ENCODE measurements at places on chromosomes 5 and 9.

- DNase-seq = no peak
These were observed 247.4 kb downstream of the SAXO1 start for GRCh38 chr9:18785604-18786003.

DNA sequence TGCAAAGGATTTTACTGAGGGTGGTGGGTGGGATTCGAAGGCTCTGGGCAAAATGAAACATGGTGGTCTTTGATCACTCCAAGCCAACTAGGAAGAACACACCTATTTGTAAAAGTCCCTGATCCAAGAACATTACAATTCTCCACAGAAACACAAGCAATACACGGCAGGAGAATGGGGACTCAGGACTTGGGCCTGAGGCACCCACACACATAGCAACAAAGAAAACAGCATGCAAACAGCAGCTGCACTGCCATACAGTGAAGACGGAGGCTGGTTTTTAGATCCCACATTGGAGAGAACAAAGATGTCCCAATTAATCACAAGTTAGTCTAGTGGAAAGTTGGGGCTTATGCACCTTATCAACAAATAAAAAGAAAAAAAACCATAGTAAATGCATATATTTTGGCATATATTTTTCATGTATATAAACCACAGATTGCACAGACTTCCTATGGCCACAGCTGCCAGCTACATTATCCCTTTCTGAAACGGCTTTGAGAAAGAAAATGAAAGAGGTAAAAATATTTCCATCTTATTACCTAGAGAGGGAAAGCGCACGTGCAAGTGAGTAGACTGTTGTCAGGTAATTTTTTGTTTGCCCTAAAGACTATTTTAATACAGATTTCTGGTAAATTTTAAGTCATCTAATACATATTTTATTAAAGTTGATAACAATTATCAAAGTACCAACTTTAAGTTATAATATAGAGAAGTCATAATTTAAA lies 410.9 kb downstream of the BNC2 start:
- no peak for DNase-seq

DNA sequence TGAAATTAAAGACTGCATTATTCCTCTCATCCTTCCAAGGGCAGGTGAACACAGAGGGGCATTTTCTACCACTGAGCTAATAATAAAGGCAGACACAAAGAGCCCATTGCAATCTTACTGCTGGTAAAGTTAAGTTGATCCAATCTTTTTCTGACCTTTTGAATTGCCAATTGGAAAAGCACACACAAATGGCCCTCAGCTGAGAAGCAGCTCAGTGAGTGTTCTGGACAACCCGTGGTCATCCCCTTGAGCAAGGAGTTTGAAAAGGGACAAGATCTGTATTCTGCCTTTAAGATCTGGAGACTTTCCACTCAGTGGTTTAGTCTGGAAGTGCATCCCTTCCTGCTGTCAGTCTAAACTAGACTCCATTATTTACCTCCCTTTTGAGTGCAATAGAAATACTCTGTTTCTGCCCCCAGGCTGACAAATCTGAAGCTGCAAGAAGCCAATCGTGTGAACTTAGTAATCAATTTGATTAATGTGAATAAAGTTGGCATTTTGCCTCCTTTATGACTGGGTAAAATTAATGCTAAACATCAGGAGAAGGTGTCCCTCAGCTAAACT lies 835.7 kb downstream of the MAT2B start:
- DNase-seq = no peak

DNA sequence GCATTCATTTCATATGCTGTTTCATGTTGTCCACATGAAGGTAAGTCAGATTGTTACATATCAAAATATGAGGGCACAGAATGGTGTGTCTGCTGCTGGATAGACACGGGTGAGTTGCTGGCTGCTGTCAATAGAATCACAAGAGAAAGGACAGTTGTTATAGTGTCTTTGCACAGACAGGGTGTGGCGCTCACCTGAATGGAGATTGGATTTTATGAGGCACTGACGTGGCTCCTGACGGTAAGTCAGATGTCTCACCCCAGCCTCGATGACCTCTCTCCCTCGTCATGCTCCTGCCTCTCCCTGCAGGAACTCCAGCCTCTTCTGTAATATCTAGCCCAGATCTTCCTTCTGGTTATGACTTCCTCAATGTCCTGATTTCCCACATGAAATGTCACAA lies 75.4 kb upstream of the SELENOP start:
- DNase-seq = peak; percentile 10

- no peak for DNase-seq
These were observed at the start of gene REEP2 for GRCh38 chr5:138438724-138439476. REEP2 (plus strand) TSS chr5:138439057; CDS start chr5:138439209, 152 bp downstream.

DNA sequence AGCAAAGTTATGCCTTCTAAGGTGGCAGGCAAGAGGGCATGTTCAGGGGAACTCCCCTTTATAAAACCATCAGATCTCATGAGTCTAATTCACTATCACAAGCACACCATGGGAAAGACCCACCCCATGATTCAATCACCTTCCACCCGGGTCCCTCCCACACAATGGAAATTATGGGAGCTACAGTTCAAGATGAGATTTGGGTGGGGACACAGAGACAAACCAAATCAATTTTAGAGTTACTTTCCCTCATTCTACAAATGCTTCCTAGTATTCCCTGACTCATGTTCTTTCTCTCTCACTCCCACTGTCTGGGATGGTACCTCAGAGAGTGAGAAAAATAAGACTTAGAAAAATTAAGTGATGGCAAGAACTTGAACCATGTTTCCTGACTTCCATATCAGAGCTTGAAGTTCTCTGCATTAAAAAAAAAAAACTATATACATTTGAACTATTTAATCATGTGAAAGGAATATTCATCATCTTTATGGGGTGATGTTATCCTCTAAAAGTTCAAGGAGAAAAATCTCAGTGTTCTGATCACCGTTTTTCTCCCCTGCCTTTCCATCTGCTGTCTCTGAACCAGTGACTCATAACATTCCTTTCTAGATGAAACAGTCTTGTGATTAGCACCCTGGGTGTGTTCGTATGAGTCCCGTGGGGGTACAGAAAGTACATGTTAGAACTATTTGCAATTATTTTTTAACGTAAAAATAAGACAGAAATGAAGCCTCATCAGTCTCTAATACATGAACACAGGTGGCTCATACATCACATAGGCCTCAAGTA lies 282.9 kb downstream of the SLF1 start:
- DNase-seq = peak; percentile 78

DNA sequence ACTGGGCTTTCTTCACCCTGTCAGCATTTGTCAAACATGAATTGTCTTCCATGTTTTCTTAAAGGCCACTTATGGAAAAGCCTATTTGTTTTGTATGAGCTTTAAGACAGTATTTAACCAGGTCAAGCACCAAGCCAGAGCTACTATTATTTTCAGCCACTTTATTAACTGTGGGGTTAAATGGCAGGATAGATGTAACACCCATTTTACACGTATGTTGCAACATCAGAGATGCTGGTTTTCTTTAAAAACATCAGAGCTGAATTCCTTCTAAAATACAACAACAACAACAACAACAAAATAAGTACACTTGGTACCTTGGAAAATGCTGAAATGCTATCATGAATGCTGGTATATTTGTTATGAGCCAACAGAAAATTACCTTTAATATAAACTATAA lies 13.6 kb downstream of the ARRDC3 start:
- DNase-seq = no peak

DNA sequence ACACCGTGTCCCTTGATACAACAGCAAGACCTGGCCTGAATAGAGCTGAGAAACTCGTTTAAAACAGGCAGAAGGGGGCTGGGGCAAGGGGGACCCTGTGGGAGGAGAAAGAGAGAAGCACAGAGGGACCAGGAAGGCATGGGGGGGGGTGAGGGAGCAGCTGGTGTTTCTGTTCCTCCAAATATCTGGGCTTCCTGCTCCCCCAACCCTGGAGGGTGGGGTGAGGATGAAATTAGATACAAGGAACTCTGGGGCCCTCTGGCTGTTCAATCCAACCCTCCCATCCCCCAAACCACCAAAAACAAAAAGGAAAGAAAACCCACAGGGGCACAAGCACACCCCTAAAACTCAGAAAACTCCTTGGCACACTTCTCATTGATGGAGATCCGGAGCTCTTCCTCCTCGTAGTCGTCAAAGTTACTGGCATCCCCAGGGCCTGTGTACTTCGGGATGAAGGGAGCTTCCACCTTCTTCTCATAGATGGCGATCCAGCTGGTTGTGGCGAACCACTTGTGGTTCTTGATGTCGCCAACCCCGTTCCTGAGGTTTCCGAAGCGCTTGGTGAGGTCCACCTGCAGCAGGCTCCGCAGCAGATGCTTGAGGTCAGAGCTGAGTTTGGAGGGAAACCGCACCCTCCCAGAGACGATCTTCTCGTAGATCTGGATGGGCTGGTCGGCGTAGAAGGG lies 1.1 kb downstream of the PRKACG start:
- no peak for DNase-seq

GRCh38 chr5:115309751-115310370 lies 13.4 kb upstream of the CCDC112 start:
- peak; percentile 48 for DNase-seq

DNA sequence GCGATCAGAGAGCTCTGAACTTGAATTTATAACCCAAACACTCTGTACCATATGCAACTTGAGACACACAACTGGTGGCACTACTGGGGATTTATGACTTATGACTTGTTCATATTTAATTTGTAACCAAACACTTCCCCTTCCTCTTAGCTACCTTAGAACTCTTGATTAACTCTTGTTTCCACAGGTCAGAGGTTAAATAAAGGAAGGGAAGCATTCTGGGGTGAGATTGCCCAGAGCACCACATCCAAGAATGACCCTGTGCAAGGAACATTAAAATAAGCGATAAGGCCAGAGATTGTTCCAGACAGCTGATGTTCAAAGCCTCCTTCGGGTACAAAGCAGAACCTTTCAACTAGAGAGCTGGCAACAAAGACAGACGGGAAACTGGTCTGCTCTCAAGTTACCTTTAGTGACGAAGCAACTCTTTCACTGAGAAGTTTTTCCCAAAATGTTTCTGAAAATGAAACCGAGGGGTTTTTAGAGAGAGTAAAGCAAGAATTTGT lies 242.6 kb downstream of the DENND1A start:
- DNase-seq = no peak

GRCh38 chr9:114652776-114653555 lies 4.6 kb downstream of the TEX53 start:
- peak; percentile 31 for DNase-seq
